ENCODE measurements at places on chromosomes 2 and 18. TPM values are rescaled to one million over a fixed set of nuclear protein-coding genes. Genes with fewer than 3 reads are reported as not detected.
A peak's percentile ranks its signal among the peaks of the same experiment; 100 is the strongest.

CFC1 gene
- total RNA-seq = not detected

NYAP2 gene
- not detected for total RNA-seq

- no peak for DNase-seq
These were observed 126.3 kb upstream of the SPRED2 start for GRCh38 chr2:65558743-65559142.

DNA sequence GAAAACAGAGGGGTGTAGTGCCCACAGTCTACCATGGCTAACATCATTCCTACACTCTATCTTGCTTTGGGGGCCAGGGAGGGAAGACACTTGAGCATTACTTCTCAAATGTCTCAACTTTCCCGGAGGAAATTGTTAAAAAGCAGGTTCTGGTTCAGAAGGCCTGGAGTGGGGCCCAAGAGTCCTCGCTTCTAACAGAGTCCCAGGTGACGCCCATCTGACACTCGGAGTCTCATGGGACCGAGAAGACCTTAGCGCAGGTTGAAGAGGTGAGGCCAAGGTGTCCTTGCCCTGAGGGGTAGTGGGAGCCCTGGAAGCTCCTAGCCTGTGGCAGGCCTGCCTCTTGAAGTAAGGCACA is 40.1 kb downstream of the ZFP36L2 start:
- no peak for DNase-seq

DNA sequence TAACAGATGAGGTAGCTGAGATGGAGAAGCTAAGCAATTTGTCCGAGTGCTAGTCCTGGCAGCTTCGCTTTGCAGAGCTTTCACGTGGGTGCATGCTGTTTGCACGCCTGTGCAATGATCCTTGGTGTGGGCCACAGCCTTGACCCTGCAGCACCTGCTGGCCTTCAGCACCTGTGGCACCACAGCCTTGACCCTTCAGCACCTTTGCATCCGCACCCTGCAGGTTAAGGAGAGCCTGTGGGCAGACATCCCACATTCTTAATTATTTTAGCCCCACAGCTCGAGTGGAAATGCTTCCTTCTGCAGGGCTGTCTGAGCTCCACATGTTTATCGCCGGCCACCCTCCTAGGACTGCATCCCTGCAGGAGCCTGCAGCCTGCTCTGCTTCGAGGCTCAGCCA is 19.3 kb downstream of the NCK2 start:
- DNase-seq = no peak

GRCh38 chr2:237533668-237534161 is 32.7 kb upstream of the PRLH start:
- DNase-seq = no peak

DNA sequence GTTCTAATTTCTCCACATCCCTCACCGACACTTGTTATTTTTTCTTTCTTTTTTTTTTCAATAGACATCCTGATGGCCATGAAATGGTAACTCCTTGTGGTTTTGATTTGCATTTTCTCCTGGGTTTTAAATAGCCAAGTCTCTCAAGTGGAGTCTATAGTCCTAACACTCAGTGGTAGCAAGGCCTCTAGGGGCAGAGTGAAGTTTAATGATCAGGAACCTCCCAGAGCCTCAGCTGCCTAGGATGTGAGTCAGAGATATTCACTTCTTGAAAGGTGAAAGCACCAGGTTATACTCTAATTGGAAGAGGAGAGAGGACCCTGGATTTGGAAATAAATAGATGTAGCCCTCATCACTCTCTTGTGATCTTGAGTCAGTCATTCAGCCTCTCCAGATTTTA is 62.7 kb upstream of the CAPN13 start:
- no peak for DNase-seq

- no peak for DNase-seq
These were observed 36.3 kb downstream of the VSNL1 start for GRCh38 chr2:17576802-17577201.

DNA sequence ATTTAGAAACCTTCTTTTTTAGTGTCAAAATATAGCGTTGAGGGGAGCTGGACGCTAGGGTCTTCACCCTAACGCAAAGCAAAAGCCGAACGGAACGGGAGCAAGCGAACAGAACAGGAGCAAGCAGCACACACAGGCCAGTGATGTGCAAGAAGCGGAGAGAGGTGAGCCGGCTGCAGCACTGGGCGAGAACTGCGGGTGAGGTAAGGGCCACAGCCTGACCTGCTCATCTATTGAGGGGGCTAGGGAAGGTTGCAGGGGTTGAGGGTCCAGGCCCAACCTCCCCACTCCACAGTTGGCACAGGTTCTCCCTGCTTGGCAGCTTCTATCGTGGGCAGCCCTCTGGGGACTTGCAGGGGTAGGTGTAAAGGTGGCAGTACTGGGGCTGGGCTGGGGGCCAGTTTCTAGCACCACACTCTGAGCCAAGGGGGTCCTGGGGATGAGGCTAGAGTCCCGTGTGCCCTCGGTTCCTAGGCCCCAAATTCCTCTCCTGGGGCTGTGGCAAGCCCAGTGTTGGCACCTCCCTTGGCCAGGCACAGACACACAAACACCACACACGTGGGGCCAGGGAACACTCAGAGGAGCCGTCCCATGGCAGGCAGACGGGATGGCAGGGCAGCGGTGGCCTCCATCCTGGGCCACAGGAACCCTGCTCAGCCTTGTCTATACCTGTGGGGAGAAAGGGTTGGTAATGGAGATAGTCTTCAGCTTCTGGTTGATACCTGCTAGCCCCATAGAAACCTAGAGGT is 1.2 kb upstream of the ABCB6 start:
- DNase-seq = no peak

GRCh38 chr18:6219116-6219717 is 195.5 kb downstream of the L3MBTL4 start:
- DNase-seq = no peak

- DNase-seq = no peak
These were observed 63.2 kb downstream of the POLE4 start for GRCh38 chr2:75021672-75022071.

SERPINB8 gene
- total RNA-seq = 14.9 TPM

DNA sequence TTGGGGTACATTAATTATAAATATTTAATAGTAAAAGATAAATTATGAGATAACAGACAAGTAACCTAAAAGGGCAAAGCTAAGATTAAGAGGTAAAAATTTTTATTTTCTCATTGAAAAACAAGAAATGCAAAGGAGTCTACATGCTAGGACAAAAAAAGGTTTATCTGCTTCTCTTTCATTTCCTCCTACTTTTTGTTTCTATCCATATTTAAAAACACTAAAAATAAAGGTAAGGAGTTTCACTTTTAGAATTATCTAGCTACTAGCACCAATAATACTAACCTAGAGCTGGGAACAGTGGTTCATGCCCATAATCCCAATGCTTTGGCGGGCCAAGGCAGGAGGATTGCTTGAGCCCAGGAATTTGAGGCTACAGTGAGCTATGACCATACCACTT is 1551.7 kb upstream of the SLC39A10 start:
- no peak for DNase-seq

DNA sequence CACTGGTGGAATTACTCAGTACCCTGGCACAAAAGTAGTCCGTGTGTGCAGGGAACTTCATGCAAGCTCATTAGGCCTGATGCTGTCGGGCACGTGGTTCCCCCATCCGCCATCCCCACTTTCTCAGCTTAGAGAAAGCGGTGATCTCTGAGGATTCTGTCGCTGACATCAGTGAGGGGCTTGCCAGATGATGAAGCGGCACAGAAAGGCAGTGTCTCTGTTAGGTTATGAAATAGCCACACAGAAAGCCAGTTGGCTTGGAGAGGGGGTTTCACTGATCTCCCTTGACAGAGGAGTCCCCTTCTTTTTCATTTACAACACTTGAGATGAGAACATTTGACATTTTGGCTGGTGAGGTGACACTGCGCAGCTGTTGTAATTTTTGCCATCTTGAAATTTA is 179.7 kb downstream of the FAM210A start:
- no peak for DNase-seq

LONRF2 gene
- 0.02 TPM for total RNA-seq

DNA sequence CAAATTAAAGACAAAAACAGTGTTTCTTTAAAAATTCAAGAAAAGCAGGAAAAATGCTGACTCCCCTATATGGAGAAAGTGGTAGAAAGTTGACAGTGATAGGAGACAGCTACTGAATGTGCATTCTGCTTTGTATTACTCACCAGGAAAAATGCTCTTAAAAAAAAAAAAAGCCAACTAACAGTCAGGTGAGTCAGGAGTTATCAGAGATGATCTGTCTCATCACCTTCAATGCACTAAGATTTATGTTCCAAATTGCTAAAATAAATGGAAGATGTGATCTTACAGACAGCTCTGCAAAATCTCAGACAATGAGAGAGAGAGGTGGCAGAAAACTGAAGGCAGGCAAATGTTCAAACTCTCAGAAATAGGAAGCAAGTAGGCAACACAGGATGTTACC is 47.6 kb upstream of the ZNF521 start:
- DNase-seq = no peak

CSRNP3 gene
- not detected for total RNA-seq

DNA sequence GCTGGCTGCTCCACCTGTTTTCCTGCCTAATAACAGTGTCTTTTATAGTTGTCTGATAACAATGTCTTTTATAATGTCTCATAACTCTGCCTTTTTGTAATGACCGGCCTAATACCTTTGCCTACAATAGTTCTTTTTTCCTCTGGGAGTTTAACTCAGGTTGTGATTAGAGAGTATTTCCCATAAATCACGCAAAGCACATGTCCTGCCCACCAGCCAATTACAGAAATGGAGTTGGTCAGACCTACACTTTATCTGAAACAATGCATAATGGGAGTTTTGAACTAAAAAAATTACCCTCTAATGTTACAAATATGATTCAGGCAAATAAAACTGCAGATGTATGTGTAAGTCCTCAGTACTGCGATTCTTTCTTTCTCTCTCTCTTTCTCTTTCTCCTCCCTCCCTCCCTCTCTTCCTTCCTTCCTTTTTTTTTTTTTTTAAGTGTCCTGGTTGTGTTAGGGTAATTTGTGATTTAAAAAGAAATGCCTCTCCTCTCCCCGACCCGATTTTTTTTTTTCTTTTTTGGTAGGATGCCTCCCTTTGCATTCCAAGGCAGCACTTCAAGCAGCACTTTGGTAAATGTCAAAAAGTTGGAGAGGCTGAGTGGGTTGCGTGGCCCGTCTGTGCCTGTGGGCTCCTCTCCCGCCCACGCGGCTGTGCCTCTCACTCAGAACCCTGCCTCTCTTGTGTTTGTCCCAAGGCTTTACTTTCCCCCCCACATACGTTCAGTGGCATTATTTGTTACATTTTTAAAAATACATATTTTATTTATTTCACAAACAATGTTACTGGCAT is 147.3 kb downstream of the AGAP1 start:
- no peak for DNase-seq

SLC38A11 gene
- total RNA-seq = not detected

- no peak for DNase-seq
These were observed 337.9 kb upstream of the SALL3 start for GRCh38 chr18:78641689-78642231.

GRCh38 chr2:84458551-84459017 is 496 bp downstream of the SUCLG1 start:
- DNase-seq = peak; percentile 39

DNA sequence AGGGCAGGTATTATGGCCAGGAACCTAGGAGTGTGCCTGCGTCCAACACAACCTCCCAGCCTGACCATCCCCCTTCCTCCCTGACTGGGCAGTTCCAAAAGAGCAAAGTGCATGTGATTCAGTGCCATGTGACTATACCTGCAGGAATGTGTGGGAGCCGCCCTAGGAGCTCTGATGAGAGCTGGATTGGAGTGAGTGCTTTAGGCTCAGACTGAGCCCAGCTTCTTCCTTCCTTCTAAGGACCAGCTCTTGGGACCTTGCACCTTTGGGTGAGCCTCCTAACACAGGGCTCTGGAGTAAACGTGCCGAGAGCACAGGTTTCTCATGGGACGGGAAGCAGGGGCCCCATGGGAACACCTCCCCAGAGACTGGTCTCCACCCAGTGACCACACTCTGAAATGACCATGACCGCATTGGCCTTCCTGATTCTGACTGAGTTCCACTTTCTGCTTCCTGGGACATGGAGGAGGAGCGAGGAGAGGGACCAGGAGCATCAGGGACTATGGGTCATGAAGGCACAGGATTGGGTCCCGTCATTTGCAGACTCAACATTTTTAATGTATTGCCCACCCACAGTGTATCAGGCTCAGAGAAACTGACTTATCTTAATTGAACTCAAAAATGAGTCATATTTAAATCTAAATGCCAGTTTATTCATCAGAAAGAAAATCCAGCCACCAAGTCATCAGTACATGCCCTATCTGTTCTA is 87.8 kb upstream of the BCL2L11 start:
- no peak for DNase-seq

DNA sequence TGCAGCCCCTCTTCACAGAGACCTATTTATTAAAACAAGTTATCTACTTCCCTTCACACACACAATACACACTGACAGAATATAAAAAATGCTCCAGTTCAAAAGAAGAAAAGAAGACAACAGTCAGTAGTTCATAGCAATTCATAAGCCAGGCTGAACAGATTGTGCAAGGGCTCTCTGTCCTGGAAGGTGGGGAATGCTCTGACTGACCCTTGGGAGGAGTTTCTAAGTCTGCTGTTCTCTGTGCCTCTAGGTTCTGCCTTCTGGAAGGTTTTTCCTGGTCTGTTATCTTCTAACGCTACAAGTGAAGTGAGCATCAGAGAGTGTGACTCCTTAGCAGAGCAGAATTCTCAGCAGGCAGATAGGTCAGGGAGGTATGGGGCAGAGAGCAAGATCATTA is 35.7 kb downstream of the SP3 start:
- DNase-seq = no peak

DNA sequence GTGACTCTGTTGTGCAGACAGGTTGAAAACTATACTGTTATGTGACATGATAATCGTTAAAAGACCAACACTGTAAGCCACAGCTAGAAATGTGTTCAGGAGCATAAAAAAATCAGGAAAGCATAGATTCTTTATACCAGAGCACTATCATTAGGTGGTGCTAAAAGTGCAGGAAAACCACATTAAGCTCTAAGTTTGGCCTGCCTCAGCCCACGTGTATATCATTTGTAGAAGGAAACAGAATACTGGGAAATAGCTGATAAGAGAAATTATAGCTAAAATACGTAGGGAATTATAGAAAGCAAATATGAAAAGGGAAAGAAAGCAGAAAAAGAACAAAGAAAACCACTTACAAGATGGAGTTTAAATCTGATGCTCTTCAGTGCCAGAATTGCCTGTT is 26.5 kb upstream of the C2orf74 start:
- DNase-seq = no peak

- no peak for DNase-seq
These were observed 917 bp upstream of the PRKAG3 start for GRCh38 chr2:218832520-218832919.

DNA sequence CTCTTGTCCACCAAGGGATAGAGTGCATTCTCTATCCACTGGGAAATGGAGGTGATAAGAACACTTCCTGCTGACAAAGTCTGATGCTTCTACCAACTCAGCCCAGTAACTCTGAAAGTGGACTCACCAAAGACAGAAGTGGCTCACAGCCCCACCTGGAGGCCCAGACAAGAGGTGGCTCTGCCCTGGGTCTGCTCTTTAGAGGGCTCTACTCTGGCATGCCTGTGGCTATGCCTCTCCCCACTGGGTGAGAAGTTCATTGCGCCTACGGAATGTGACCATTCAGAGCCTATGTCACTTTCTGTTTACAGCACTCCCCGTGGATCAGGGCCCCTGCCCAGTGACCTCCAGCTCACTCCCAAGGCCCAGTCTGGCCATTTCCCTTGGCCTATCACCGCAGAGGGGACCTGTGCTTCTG is 13.5 kb upstream of the XDH start:
- peak; percentile 20 for DNase-seq

EFEMP1 gene
- total RNA-seq = not detected
